ENCODE measurements at places on chromosomes 7 and 10.

GRCh38 chr7:138551102-138551501 lies 91.0 kb downstream of the TRIM24 start:
- no peak for DNase-seq

- no peak for DNase-seq
Measured at GRCh38 chr7:7665031-7665430, 24.5 kb downstream of the UMAD1 start.

- no peak for DNase-seq
Measured at GRCh38 chr10:16597656-16598055, 76.0 kb upstream of the C1QL3 start.

DNA sequence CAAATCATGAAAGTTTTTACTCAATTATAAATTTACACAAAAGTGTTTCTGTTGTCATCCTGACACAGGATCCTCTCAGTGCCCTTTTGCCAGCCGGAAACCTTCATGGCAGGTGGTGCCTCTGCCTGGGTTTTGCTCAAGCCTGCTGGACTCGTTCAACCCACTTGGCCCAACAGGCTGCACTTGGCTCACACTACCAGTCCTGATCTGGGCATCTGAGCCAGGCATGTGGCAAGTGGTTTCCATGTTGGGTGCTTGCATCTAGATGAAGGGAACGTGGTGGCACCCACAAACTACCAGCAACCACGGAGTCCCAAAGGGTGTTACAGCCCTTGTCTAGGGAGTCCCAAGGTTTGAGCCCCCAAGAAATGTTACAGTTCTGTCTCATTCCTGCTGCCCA lies 162.3 kb upstream of the CSTF2T start:
- no peak for DNase-seq

DNA sequence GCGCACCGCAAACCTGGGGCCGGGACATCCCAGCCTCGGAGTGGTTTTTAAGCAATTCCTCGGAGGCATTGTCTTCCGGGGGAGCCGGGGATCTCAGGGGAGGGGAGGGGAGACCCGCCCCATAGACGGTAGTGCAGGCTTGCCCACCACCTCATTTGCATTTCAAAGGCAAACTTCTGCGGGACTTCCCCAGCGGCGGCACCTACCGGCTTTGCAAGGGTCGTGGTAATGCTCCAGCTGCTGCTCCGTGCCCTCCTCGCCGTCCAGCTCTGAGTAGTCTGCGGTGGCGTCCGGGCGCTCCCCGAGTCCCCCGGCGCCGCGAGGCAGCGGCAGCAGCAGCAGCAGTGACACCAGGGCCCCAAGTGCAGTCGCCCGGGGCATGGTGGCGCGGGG lies 425 bp downstream of the TLL2 start:
- no peak for DNase-seq

- no peak for DNase-seq
Measured at GRCh38 chr10:128062331-128062880, 63.8 kb downstream of the MKI67 start.

DNA sequence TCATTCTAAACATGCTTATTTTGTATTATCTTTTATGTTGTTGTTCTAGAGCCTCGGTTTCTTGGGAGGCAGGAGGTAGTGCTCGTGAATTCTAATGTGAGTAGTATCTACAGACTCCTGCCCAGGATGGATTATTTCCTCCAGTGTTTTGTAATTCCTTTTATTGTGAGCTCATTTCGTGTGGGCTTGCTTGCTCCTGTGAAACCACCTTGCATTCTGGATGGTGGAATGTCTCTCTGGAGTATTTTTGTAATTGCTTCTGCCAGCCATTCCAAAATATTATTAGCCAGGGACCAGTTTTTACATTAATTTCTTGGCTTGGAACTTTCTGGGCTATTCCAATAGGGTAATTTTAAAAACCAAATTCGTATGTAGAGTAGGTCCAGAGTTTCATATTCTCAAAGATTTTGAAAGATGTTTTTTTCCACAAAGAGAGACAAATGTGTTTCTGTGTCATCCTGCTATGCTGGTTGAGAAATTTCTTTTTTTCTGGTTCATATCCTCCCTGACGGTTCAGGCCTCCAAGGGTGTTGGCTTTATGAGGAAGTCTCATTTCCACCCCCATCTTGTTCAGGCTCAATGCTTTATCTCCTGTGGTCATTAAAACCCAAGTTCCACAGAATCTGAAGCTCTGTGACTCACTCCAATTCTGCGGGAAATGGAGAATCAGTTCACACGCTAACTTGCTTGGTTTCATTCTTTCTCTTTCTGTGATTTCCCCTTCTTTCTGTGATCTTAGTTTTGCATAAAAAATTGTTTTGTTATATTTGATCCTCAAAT lies 41.7 kb upstream of the CALD1 start:
- peak; percentile 62 for DNase-seq

DNA sequence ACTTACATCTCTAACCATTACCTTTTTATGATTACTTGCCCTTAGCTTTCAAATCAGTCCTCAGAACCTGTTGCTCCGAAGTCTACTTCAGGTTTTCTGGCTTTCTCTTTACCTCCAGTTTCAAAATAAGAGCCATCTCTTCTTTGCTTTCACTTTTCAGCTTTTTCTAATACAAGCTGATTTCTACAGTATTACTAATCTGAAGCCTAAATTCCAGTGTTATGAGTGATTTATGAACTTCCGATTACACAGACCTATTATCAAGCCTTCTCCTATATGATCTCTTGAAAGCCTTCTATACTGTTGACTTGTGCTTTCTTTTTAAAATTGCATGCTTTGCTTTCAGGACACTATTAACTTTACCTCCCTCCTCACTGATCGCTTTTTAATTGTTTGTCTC lies 1307.8 kb upstream of the CELF2 start:
- no peak for DNase-seq

- DNase-seq: no peak
Measured at GRCh38 chr7:28688651-28689050, 269.5 kb downstream of the TRIL start.

DNA sequence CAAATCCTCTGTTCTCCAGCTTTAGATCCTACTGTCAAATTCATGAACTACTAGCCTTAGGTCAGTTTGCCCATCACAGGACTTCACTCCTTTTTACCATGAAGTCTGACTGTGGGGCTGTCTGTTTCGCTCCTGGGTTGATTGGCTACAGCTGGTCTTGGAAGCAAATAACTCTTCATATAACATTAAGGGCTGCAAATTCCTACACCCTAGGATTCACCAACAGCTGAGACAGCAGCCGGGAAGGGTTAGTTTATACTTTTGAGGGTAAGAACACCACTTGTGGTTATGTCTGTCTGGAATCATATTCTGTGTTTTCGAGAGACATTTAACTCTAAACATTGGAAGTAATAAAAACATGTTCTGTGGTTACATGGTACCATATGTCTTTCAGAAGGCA lies 55.9 kb upstream of the KIAA1217 start:
- DNase-seq: no peak

DNA sequence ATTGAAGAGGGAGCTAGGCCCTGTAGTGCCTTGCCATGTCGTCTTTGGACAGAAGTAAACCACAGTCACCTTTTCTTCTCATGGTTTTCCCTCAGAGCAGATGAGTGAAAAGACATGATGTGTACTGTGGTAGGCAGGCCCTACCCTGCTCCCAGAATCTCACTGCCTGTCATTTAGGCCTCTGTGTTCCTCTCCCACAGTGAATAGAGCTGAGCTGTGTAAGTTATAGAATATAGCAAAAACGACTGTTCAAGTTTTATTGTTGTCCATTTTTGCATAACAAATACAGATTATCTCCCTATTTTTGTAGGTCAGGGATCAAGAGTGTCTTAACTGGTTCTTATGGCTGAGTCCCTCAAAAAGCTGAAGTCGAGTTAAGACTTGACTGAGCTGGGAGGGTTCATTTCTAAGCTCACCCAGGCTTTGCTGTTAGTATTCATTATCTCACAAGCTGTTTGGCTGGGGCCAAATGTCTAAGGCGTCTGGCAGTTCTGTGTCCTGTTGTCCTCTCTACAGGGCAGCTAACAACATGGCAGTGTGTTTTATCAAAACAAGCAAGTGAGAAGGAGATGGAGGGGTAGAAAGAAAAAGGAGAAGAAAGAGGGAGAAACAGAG lies 780.9 kb upstream of the POM121L12 start:
- DNase-seq: no peak

- no peak for DNase-seq
Measured at GRCh38 chr7:101699881-101700823, 71.1 kb upstream of the MYL10 start.

GRCh38 chr10:19097151-19097550 lies 48.5 kb downstream of the MALRD1 start:
- DNase-seq: no peak

- no peak for DNase-seq
Measured at GRCh38 chr10:6062101-6062771, at the start of gene IL2RA. Gene IL2RA, minus strand, starts transcription at chr10:6062367. Its CDS starts 216 bp downstream, at chr10:6062151.

GRCh38 chr7:25807086-25807611 lies 344.8 kb upstream of the NFE2L3 start:
- no peak for DNase-seq

DNA sequence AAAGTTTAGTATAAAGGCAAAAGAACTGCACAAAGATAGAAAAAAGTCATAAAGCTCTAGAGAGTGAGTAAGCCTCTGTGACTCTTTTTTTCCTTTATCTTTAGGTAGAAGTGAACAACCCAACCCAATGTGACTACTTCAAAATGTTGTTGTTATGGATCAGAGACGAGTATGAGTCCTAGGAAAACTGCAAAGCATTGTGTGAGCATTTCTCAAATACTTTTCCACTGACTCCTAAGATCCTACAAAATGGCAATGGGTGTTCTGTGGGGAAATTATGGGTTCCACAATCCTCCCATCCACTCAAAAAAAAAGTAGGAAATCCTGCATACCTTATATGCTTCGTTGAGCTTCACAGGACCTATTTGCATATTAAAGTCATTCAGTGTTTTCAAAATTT lies 177.1 kb downstream of the DGKI start:
- DNase-seq: peak; percentile 37

- DNase-seq: no peak
Measured at GRCh38 chr10:5299950-5300349, 64.8 kb upstream of the UCN3 start.

DNA sequence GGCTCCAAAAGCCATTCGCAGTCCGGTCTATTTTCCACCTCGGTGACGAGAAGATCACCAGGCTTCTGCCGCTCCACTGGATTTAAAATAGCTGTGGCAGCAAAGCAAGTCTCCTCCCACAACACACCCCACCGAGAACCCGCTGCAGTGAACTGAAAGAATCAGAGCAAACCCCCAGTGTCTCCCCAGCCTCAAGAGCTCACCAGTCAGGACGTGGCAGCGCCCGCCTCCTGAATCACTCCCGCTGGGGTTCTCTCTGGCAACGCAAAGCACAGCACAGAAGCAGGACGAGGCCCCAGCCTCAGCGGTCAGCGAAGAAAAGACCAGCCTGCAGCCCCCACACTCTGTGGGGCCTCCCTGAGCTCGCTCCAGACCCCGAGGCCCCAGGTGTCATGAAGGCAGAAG lies 126.1 kb upstream of the PPP2R2D start:
- no peak for DNase-seq

GRCh38 chr7:73829921-73830680 lies 695 bp upstream of the CLDN4 start:
- no peak for DNase-seq

DNA sequence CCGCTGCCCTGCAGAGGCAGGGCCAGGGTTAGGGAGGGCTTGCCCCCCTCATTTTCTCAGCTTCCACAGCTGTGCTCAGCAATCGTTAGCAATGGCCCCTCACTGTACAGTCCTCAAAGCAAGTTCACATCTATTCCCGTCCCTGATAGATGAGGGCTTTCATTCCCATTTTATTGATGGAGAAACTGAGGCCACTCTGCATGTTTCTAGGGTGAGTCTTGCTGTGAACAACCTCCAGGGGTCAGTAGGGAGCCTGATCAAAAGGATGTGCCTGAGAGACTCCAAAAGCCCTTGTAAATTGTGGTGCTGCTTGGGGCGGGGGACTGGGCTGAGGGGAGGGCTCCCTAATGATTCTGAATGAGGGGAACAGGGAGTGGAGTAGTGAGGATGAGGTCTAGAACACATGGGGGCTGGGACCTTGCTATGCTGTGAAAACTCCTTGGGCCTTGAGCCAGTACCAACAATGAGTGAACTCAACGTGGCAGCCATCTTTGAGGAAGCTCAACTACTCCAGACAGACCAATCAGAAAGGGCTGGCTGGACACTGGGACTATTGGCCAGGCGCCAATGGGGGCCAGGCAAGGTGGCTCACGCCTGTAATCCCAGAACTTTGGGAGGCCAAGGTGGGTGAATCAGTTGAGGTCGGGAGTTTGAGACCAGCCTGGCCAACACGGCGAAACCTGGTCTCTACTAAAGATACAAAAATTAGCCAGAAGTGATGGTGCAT lies 6.7 kb upstream of the GRIFIN start:
- no peak for DNase-seq

GRCh38 chr7:149783386-149784250 lies 10.2 kb upstream of the ZNF467 start:
- DNase-seq: no peak

DNA sequence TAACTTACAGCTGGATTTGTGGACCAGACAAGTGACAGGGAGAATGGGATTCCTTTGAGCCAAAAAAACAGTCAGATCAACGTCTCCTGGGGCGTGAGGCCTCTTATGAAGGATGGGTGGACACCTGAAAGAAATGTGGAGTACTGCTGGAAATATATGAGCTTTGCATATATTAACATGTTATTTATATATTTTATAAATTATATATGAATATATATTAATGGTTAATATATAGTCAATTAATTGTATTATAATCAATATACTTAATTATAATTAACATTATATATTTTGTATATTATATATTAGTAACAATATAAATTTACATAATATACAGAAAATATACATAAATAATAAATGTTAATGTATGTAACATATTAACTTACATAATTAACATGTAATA lies 57.5 kb downstream of the CACNB2 start:
- DNase-seq: no peak

DNA sequence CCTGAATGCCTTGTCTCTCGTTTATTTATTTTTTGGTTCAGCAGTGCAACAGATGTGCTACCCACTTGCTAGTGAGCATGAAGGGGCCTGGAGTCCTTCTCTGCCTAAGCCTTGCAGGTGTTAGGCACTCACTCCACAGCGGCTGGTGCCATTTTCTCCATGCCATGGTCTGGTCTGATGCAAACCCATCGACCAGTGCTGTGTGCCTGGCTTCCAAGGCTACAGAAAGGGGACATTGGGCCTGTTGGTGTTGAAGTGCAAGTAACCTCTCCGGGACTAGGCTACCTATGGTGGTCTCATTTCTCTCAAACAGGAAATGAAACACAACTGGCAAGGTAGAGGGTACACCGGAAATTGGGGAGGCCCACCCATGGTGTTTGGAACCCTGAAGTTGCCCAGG lies 198.1 kb downstream of the ADARB2 start:
- DNase-seq: no peak

GRCh38 chr10:131250454-131251145 lies 60.9 kb downstream of the TCERG1L start:
- no peak for DNase-seq

- DNase-seq: no peak
Measured at GRCh38 chr7:111511845-111512244, 50.4 kb downstream of the IMMP2L start.

- no peak for DNase-seq
Measured at GRCh38 chr7:124489925-124490324, 275.7 kb downstream of the GPR37 start.
